ENCODE measurements at places on chromosomes 12 and 14. TPM values are rescaled to one million over a fixed set of nuclear protein-coding genes. Genes with fewer than 3 reads are reported as not detected.

Gene MANSC1
- polyA plus RNA-seq = 27.6 TPM

Gene LRRIQ1
- polyA plus RNA-seq = 39.9 TPM

DNA sequence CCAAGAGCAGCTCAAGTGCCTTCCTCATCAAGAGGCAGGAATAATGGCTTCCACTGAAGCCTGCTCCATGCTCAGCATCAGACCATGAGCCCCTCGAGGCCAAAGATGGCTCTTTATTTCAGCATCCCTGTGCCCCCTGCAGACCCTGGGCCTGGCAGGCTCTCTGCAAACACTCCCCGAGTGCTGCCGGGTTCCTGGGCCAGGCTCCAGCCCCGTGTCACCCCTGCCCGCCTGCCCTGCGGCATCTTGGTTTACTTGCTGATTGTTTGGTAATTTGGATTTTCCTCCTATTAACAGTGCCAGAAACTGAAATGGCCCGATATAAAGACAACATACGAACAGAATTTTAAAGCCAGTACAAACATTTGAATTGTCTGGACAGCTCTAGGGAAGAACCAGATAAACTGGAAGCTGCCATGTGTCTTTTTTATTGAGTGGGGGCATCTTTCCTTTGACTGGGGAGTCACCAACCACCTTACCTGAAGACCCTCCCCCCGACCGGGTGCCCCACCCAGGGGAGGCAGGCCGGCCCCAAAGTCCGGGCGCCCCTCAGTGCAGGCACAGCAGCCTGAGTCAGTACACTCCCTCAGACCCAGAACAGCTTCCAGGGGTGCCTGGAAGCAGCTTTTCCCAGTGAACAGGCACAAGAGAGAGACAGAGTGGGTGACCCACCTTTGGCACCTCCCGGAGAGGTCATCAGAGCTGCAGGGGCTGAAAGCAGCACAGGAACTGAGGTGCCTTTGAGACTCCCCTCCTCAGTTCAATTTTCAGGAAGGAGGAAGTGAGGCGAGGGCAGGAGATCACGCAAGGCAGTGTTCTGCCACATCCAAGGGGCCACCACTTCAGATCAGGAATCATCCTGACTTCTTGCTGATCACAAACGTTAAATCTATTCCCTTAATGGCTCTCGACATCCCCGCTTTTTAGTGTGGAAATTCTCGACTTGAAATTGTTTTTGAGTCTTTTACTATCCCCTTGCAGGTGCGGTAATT lies 30.6 kb downstream of the ITPK1 start:
- DNase-seq = no peak

DNA sequence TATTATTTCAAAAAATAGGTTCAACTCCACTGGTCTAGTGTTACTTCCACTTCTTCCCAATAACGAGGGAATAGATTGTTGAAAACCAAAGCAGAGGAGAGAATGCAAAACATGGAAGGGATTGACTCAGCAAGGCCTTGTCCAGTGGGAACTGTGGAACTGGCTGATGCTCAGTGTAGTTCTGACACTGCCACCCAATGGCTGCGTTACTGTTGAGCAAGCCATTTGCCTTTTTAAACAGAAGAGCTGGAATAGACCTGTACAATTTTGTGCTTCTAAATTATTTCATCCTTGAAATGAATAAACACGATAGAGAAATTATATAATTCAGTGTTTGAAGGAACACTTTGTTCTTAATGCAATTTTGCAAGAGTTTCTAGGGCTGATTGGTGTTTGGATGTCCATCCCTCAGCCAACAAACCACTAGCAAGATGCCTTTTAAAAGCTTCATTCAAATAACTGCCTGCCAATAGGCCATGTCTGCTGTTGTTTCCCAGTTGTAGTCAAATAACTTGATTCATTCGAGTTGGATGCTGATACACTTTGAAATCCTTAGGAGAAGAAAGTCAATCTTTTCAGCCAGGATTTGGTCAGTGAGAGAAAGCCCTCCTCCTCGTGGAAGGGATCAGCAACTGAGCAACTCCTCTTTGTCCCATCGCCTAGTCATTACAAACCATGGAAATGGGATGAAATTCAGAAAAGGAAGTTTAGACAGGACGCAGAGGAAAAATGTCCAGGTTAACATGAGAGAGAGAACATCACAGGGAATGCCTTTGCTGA lies 7.3 kb upstream of the MGP start:
- no peak for DNase-seq

GRCh38 chr14:50288146-50288545 lies 23.9 kb downstream of the L2HGDH start:
- DNase-seq = no peak

Measured in renal cortex interstitium (tissue), 15 donors.